Stimulated activated CD8-positive, alpha-beta memory T cell treated with anti-CD3 and anti-CD28 coated beads, Interleukin-12 subunit alpha, Interleukin-12 subunit beta, amount 100 ng/mL, for 4 hours (primary cell): ENCODE measurements at places on chromosomes 2 and 18.

GRCh38 chr2:85981579-85982247 lies 92.9 kb upstream of the ST3GAL5 start:
- no peak for DNase-seq

GRCh38 chr2:86335865-86336674 lies 1.4 kb downstream of the REEP1 start:
- DNase-seq = no peak

GRCh38 chr2:211085056-211085680 lies 528.8 kb downstream of the CPS1 start:
- no peak for DNase-seq

- DNase-seq = no peak
Measured at GRCh38 chr2:45904267-45904945, 252.9 kb downstream of the PRKCE start.

DNA sequence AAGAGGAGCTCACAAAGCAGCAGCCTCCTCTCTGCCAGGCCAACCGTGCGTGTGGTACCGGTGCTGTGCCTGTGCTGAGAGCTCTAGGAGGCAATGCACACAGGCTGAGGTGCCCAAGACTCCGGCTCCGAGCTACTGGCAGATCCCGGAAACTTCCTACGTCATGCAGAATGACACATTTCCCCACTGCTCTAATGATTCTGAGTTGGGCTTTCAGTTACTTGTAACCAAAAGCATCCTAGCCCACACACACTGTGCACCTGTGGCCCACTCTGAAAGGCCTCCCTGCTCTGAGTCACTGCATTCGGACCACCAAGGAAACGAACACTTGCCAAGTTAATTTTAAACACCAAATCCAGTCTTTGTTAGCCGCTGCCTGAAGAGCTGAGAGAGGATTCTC lies 9.3 kb upstream of the RNU4ATAC start:
- DNase-seq = no peak

DNA sequence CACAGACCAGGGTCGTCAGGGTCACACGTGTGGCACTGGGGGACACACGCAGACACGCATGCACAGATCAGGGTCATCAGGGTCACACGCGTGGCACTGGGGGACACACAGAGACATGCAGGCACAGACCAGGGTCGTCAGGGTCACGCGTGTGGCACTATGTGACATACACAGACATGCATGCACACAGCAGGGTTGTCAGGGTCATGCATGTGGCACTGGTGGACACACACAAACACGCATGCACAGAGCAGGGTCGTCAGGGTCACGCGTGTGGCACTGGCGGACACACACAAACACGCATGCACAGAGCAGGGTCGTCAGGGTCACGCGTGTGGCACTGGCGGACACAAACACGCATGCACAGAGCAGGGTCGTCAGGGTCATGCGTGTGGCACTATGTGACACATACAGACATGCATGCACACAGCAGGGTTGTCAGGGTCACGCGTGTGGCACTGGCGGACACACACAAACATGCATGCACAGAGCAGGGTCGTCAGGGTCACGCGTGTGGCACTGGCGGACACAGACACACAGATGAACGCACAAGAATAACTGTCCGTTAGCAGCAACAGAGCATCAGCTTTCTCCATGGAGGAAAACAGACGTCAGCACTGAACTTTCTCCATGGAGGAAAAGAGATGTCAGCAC lies 34.9 kb downstream of the HDAC4 start:
- DNase-seq = no peak

DNA sequence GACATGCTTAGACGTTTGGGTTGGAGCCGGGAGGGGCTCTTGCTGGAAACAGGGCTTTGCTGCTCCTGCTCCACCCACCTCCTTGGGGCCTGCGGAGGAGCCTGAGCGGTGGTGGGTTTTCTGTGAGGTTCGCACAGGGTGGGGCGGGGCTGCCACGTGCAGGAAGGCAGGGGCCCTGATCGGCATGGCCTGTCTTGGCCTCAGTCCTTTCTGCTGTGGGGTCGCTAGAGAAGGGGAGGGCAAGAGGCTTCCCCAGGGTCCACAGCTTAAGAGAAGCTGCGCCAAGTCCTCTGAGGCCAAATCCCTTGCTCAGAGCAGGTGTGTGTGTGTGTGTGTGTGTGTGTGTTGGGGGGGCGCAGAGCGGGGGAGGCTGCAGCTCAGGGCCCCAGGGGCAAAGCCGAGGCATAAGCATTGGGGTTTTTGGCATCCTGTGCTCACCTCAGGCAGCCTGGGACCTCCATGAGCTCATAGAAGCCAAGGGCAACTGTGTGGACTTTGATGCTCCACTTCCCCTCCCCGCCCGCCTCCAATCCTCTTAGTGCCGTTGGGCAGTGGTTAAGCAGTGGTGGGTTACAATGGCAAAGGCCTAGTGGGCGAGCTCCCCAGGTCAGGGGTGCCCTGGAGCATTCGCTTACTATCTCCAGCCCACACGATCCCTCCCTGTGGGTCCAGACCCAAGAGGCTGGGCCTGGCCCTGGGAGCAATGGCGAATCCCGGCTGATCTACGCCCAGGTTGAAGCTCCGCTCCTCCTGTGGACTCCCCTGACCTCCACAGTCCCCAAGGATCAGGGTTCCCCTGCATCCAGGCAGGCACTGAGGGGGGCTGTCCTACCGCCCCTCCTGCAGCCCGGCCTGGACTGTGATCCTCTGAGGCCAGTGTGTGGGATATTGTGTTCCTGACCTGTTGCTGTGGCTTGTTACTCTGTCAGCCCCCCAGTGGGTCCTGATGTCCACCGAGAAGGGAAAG lies 28.9 kb downstream of the TOGARAM2 start:
- no peak for DNase-seq

- DNase-seq = no peak
Measured at GRCh38 chr2:55901941-55902340, 21.6 kb downstream of the EFEMP1 start.
